ENCODE measurements at places on chromosomes 16 and 17.

- DNase-seq: no peak
Measured at GRCh38 chr16:87583453-87584131, 18.7 kb upstream of the JPH3 start.

DNA sequence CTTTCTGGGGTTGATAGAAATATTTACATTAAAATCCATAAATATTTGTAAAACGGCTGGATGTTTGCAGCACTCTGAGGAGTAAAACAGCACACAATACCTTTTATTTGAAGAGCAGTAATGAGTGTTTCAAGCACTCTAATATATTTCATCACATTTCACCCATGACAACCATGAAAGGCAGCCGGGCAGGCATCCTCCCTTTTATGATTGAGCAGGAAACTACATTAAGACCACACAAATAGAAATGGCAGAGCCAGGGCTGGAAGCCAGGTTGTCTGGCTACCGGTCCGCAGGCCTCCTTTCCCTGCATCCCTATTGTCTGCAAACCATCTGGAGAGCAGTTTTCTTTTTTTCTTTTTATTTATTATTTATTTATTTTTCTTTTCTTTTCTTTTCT lies 23.1 kb upstream of the GPRC5C start:
- no peak for DNase-seq

DNA sequence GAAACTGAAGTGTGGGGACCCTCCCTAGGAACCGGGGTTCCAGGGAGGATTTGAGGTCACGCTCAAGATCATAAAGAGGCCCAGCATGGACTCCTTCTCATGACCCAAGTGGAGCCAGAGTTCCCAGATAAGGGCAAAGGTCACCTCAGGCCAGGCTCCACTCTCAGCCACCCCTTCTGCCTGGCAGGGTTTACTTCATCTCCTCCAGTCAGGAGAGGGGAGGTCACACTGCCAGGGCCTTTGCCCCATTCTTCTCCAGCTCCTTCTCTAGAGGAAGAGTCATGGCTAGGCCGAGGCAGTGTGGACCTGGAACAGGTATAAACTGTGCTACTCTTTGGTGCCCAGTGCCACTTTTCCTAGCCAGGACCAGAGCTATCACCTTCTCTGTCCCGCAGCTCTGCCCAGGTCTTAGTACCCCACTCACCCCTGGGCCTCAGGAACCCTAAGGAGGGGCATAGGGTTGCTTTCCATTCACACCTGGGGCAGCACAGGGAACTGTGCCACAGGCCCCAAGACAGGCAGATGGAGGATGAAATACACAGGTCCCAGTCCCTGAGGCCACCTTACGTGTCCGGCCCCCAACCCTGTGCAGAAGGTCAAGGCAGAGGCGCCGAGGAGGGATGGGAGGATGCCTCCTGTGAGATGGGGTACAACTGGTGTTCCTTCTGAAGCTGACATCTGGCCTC lies 879 bp upstream of the ACSF2 start:
- peak; percentile 50 for DNase-seq

- no peak for DNase-seq
Measured at GRCh38 chr17:36730857-36731490, 129.6 kb downstream of the MRM1 start.

DNA sequence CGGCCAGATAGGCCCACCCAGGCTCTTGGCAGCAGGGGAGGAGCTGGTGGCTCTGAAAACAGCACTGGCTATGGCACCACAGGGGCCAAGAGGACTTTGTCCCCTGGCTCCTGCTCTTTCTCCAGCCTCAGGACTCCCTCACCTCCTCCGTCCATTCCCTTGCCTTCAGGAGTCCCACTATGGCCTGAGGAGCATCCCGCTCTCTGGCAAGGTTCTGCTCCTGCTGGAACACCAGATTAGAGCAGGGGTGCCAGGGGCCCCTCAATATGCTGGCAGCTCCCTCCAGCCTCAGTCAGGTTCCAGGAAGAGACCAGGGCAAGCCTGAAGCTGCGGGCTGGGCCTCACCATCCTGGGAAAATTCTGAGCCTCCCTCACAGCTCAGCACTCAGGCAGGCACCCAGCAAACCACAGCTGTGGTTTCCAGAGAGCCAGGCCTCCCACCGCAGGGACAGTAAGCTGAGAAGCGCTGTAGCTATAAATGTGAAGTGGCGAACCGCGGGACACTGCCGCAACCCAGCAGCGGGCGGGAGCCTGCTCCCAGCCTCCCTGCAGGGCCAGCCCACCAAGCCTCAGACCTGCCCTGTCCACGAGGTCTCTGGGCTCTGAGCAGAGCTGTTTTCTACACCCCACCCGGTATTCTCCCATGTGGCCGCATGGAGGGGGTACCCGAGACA lies 25.7 kb downstream of the C17orf100 start:
- no peak for DNase-seq

DNA sequence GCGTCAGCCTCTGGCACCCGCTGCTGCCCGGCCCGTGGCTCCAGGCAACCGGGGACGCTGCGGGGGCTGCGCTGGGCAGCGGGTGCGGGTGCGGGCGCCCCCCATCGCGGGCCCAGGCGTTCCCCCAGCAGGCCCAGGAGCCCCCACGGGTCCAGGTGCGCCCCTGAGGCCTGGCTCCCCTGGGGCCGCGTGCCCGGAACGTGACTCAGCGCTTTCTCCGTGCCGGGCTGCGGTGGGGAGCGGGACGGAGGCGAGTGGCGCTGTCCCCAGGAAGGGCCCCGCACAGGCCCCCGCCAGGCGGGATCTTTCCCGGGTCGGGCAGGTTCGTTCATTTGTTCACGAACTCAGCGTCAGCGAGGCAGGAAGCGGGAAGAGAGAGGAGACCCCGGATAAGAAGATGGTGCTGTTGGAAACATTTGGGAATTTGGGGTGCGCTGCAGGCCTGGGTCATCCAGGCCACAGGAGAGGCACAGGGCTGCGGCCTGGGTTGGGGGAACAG lies 18.4 kb upstream of the EXOC7 start:
- DNase-seq: peak; percentile 57

DNA sequence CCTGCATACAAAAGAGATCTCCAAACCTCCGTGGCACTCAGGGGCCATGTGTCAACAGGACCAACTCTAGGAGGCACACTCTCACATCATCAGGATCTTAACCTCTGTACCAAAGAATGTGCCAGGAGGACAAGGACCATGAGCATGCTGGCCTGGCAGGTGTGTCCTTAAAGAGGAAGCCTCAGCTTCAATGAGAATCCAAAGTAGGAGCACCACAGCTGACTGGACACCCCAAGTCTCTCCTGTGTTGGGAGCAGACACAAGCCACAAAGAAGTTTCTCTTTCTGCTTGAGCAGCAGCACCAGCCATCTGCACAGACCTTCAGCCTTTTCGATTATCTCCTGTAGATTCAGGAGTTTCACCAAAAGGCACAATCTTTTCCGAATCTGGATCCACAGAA lies 1734.5 kb downstream of the TP53TG3F start:
- no peak for DNase-seq

GRCh38 chr17:62725791-62726249 lies 82.3 kb downstream of the MARCHF10 start:
- peak; percentile 60 for DNase-seq

GRCh38 chr17:7141824-7142223 lies 27.2 kb upstream of the ASGR2 start:
- no peak for DNase-seq

GRCh38 chr16:13136901-13137300 lies 235.5 kb downstream of the SHISA9 start:
- DNase-seq: no peak

DNA sequence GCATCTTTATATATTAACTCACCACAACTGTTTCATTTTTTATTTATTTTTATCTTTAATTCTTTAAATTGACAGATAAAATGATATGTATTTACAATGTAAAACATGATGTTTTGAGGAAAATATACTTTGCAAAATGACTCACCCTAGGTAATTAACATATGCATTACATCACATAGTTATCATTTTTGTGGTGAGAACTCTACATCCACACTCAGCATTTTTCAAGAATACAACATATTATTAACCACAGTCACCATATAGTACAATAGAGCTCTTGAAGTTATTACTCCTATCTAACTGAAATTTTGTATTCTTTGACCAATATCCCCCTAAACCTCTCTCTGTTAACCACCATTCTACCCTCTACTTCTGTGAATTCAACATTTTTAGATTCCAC lies 194.7 kb upstream of the KIF2B start:
- no peak for DNase-seq

DNA sequence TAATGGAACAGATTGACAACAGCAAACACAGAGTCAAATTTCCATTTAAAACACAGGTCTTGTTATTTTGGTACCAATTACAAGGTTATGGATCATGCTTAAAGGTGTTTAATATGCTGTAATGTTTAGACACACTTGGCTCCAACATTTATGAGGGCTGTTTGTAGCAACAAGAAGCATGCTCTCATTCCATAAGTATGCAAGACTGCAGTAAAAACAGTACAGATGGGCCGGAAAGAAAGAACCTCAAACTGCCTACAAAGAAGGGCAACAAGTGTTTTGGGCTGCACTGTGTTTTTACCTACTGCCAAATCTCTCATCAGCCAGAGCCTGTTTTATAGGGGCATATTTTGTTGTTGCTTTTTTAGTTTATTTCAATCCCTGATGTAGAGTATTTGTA lies 100.5 kb upstream of the HS3ST3A1 start:
- no peak for DNase-seq

GRCh38 chr17:6314311-6314710 lies 120.6 kb downstream of the AIPL1 start:
- no peak for DNase-seq

DNA sequence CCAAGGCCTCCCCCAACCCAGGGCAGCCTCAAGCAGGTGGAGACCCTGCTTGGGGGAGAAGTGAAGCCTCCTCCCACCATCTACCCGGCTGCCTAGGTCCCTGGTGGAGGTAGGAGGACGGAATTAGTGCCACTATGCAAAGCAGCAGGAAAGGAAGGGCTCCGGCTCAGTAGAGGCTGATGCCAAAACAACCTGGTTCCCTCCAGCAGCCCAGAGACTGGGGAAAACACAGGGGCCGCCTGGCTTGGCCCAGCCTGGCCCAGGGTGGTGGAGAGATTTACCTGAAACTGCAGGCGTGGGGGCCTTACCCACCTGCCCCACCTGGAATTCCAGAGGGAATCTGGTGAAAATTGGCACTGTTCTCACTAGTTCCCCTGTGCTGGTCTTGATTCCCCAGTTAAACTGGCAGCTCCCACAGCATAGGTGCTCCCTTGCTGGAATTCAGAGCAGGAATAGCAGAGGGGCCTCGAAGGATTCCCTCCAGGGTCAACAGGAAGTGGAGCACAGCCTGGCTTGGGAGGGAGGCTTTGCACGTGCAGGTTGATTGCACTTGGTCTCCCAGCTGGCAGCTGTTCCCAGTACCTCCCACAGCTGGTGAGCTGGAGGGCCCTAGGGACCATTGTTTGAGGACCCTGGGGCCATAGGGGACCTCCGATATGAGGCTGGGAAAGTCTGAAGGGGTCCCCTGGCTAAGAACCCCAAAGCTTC lies 4.5 kb downstream of the CD79B start:
- no peak for DNase-seq

DNA sequence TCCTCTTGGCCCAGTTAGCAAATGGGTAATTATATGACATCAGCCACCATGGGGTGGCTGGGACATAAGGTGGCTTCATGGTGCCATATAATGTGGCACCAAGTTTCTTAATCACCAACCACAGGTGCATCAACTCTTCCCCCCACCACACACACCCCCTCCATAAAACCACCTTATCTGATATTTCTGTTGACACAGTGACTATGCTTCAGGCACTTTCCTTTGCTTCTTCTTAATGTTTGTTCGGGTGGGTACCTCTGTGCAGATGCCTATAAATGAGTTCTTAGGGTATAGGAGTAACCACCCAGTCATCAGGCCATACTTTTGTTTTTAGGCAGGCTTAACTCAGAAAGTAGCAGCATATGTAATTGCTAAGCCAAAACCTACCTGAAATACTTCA lies 29.5 kb downstream of the RNF43 start:
- no peak for DNase-seq

DNA sequence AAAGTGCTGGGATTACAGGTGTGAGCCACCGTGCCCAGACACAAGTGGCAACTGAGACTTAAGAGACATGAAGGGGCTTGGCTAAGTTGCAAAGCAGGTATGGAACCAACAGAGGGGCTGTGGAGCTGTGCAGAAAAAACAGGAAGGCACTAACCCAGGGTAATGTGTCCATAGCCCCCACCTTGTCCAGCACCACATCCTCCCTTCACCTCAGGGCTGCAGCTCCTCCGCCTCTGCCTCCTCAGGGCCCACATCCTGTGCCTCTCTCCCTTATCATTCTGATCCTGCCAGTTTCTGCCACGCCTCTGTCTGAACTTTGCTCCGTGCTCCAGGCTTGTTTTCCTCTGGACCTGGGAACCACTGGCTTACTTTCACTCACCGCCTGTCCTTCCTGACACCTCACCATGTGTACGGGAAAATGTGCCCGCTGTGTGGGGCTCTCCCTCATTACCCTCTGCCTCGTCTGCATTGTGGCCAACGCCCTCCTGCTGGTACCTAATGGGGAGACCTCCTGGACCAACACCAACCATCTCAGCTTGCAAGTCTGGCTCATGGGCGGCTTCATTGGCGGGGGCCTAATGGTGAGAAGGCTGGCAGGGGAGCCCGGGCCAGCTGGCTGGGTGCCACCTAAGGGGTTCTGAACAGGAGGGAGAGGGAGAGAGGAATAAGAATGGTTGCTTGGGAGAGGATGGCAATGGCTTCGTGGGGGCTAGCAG lies at the start of gene TM4SF5:
Gene TM4SF5 (plus strand): TSS at position 368 of the 716 bp plus-strand sequence. CDS start 37 bp downstream, at position 405.
- DNase-seq: no peak

- no peak for DNase-seq
Measured at GRCh38 chr17:40602445-40603443, 37.5 kb upstream of the CCR7 start.

GRCh38 chr16:86101897-86102157 lies 202.9 kb downstream of the IRF8 start:
- no peak for DNase-seq

GRCh38 chr16:78538919-78539318 lies 439.5 kb downstream of the WWOX start:
- DNase-seq: peak; percentile 60

DNA sequence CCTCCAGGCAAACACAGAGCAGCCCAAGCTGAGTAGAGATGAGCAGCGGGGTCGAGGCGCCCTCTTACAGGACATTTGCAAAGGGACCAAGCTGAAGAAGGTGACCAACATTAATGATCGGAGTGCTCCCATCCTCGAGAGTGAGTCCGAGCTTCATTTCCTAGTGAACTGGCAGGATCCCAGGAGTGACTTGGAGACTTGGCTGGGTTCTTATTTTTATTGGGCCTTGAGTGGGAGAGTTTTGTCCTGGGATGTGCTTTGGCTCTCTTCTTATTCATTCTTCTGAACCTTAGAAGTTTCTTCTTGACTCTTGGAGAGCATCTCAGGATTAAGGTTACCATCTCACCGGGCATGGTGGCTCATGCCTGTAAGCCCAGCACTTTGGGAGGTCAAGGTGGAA lies 27.2 kb upstream of the CDC6 start:
- no peak for DNase-seq
